ENCODE measurements at places on chromosomes 7 and 10.

DNA sequence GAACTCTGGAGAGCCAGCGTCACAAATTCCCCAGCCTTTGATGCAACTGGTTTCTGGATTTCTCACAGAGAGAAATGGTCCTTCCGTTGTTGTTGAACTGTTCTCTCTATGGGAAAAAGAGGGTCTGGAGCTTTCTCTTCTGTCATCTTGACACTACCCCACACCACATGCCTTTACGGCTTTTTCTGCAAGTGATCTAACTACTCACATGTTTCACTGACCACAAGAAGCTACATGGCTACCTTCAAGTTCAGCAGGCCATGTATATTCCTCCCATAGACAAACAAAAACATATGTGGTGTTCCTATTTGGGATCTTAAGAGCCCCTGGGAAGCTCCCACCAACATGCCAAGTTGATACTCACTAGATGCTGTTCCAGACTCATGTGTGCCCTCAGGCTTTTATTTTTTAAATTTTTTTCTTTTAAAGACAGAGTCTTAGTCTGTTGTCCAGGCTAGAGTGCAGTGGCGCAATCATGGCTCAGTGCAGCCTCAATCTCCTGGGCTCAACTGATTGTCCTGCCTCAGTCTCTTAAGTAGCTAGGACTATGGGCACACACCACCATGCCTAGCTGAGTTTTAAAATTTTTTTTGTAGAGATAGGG is 72.0 kb downstream of the RNF216 start:
- no peak for DNase-seq

- DNase-seq = no peak
Observed at GRCh38 chr10:13831711-13832141, 245.0 kb downstream of the PRPF18 start.

GRCh38 chr7:1455241-1455939 is 3.9 kb downstream of the MICALL2 start:
- no peak for DNase-seq

DNA sequence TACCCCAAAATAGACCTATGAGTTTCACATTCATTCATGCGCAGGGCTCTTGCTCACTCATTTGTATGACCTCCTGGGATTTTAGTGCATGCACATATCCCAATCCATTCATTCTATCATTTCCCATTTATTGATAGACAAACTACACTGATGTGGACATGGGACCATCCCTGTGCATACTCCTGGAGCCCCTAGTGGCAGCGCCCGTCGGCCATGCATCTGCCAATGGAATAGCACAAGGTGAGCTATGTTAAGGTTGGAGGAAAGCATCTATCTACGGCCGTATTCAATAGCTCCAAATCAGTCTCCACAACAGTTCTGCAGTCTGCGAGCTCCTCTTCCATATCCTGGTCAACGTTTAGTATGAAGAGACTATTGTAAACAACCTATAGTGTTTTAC is 31.7 kb upstream of the FIGNL1 start:
- DNase-seq = no peak

DNA sequence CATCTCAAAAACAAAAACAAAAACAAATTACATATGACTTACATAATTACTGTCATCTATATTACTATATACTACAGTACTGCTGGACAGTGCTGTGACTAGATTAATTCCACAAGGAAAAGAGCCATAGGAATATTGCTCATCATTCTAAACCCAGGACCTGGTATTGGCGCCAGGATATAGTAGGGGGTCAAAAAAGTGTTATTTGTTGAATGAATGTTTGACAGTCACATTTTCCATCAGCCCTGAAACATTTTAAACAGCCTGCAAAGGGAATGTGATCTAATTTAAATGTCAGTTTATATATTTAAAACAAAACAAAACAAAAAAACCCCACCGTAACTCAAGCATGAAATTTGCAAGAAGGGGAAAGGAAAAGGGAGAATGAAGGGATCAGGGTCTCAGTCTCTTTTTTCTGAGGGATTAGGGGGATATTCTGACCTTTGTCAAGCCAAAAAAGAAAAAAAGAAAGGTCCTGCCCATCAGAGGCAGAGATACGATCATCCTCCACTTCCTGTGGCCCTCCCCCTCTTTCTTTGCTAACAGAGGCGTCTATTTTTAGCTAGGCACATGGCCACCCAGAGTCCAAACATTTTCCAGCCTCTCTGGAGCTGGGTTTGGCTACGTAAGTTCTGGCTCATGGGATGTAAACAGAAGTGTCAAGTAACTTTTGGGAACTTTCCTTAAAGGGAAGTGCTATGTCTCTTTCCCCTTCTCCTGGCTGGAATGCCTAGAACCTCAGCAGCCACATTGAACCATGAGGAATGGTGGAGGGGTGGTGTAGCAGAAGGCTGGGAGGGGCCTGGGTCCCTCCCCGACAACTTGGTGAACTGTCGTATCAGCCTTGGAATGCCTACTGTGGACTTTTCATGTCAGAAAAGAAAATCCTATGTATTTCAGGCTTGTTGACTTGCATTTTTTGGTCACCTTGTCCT is 44.6 kb upstream of the DLG5 start:
- DNase-seq = no peak

DNA sequence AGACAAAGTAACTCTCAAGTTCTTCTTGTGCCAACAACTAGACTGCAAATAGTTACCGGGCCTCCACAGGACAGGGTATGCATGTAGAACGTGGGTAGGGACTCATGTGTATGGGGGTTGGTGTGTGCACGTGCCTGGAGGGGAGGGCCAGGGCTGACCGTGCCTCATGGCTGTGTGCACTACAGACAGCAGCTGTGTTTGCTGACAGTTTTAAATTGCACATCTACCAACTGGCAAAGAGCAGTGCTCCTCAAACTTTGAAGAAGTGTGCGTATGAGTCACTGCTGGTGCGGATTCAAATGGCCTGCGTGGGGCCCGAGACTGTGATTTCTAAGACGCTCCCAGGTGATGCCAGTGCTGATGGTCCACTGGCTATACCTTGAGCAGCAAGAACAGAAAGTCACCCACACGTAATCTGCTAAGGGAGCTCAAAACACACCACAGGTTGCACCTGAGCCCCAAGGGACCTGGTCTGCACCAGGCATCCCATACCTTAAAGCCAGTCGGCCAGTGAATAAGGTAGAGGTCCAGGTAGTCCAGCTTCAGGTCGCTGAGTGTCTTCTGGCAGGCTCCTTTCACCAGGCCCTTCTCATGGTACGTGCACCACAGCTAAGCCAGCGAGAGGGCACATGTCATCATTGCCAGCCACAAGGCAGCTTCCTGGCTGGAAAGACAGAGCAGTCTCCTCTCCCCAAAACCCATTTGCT is 8.5 kb downstream of the AKR1B1 start:
- no peak for DNase-seq

- no peak for DNase-seq
Observed at GRCh38 chr7:112500619-112501018, 19.8 kb downstream of the LSMEM1 start.

- no peak for DNase-seq
Observed at GRCh38 chr10:121362026-121362425, 236.2 kb downstream of the FGFR2 start.

- DNase-seq = no peak
Observed at GRCh38 chr10:129090618-129091366, 376.2 kb upstream of the MGMT start.

- DNase-seq = no peak
Observed at GRCh38 chr10:16910793-16911164, 93.6 kb upstream of the RSU1 start.

- DNase-seq = no peak
Observed at GRCh38 chr7:133871757-133872156, 255.4 kb upstream of the LRGUK start.

GRCh38 chr10:11533328-11533781 is 78.1 kb downstream of the USP6NL start:
- no peak for DNase-seq

- no peak for DNase-seq
Observed at GRCh38 chr7:76049295-76049694, 1.4 kb downstream of the MDH2 start.

GRCh38 chr10:109022417-109023049 is 900.8 kb downstream of the XPNPEP1 start:
- DNase-seq = no peak

- DNase-seq = no peak
Observed at GRCh38 chr10:30378201-30378995, 29.3 kb upstream of the MTPAP start.

Data from activated CD4-positive, alpha-beta T cell treated with anti-CD3 and anti-CD28 coated beads for 48 hours (primary cell).